ENCODE measurements at places on chromosomes 1 and 21.

DNA sequence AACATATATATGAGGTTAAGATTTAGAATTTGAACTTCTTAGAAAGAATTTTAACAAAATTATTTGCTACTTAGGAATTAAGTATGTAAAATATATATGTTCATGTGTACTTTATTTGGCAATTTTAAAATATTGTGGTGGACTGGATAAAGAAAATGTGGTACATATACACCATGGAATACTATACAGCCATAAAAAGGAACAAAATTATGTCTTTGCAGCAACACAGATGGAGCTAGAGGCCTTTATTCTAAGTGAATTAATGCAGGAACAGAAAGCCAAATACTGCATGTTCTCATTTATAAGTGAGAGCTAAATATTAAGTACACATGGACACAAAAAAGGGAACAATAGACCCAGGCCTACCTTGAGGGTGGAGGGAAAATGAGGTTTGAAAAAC lies 72.2 kb upstream of the FMN2 start:
- no peak for DNase-seq

DNA sequence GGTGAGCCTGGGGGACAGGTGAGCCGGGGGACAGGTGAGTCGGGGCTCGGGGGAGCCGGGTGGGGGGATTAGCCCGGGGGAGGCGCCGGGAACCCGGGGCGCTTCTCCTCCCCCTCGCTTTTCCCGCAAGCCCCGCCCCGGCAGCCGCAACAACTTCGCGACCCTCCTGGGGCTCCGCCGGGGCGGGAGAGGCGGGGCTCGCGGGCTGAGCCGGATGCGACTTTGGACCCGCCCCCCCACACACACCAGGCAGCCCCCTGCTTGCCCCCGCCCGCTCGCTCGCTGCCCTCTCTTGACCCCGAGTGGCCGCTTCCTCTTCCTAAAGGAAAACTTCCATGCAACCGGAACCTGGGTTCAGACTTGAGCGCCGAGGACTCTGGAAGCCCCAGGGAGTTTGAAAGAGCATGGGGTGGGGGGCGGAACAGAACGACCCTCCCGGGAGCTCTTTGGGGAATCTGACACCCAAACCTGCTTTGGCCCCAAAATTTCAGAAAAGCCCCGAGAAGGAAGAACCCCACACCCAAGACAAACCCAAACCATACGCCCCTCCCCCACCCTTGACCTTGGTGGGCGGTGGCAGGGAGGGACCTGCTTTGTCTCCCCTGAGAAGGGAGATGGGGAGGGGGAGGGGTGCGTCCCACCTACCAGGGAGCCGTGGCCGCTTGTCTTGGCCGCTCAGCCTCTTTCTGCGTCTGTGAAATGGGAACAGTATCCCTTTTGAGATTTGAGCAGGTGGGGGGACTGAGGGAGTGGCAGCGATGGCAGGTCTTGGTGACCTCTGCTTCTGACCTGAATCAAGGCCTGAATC lies 550 bp downstream of the ARHGEF16 start:
- DNase-seq, result no peak

DNA sequence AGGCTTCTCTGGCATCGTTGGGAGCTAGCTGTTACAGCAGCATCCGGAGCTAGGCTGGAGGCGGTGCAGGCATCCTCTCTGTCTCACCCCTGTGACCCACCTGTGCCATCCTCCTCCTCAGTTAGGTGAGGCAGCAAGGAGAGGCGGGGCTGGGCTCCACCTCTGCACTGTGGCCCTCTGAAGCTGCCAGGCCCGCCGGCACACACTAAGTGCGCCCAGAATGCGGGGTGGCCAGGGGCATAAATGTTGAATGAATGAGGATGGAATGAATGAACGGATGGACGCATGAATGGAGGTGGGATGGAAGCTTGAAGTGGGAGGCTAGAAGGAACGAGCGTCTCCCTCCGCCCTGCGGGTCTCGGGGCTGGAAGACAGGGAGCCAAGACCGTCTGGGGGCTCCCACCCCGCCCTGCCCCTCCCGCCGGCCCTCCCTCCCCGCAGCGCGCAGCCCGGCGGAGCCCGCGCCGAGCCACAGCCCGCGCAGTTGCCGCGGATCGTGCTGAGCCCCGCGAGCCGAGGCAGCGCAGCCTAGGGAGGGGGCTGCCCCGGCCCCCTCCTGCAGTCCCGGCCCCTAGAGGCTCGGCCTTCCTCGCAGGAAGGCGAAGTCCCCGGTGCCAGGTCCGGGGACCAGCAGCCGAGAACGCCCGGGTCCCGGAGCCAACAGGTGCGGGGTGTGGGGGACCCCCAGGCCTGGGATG lies at the start of gene HCRTR1:
TSS of gene HCRTR1 (plus strand) at position 472 of the 698 bp plus-strand sequence. CDS start 1,504 bp downstream, outside the sequence.
- no peak for DNase-seq

DNA sequence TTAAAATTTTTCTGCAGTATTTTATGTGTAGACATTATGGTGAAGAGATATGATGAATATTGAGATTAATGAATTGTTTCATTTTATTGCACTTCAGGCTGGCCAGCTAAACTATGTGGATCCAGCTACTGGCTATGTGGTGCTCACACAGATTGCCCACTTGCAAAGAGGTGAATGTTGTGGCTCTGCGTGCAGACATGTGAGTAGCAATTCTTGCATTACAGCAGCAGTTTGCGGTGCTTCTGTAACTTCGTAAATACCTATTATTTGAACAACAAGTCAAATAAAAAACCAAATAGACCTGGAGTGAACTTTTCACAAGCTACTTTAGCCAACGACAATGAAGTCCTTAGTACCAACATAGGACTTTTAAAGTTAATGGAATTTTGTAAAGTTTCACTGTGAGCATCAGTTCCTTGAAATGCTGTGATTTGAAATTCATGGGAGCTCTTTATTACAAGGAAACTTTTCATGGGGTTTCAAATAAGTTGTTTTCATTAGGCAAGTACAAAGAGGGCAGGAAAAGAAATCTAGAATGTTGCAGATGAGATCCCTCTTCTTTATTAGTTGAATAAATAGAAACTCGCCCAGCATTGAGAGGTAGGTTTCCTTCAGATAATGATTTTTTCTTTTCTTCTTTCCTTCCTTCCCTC lies 3.4 kb downstream of the C1orf53 start:
- DNase-seq, result no peak

DNA sequence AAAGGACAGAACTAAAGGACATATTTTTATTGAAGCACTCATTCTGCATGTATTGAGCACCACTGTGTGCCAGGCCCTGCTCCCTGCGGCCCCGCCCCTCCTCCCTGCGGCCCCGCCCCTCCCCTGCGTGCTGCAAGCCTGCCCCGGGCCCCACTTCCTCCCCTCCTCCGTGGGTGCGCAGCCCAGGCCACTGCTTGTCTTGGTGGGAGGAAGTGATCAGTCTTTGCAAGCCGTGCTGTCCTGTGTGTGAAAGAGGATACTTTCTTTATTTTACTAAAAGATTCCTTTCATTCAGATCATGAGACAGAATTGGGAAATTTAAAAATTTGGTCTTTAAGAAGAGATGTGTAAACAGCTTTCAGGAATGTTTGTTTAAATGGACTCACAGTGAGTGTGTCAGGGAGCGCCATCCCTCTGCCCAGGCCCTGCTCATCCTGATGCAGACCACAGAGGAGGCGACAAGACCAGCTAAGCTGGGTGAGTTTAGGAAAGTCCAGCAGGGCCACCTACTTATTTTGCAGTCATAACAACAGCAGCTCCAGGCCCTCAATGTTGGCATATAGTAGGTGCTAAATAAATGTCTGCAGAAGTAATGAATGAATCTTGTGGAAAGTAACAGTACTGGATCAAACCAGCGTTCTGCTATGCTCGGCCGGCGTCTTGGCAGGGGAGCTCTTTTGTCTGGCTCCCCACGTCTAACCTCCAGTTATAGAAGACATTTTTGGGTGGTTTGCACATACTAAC lies 88.3 kb upstream of the SELENON start:
- no peak for DNase-seq

DNA sequence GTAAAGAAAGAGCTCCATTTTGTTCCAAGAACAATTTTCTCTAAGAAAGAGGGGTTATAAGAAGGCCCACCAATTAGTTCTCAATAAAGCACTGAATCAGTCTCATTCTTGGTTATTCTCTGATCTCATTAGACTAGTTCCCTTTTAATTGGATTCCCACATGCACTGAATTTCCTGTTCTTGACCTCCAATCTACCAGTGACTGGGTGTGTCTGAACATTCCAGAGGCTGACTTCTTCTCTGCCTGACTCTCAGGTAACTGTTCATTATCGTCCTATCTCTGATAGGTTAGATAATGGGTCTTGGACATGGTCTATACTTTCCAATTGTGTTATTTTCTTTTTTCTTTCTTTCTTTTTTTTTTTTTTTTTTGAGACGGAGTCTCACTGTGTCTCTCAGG lies 22.7 kb downstream of the PTGS2 start:
- no peak for DNase-seq

GRCh38 chr1:56838759-56839158 lies 15.8 kb upstream of the C8A start:
- DNase-seq, result no peak

DNA sequence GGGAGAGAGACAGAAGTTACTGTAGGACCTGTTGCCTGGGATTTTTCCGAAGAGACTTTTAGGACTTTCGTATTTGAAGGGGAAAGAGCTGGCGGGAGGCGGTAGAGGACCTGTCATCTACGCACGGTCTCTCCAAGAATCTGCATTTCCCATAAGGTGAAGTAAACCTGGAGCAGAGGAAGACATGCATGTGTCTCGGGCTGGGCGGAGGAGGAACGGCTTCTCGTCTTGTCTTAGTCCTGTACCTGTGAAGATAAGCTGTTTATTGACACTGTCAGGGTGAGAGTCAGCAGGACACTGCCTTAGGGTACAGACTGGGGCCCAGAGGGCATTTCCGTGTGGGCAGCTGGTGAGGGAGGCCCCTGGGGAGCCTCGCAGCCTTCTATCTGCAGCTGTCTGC lies 123.4 kb upstream of the COL6A1 start:
- DNase-seq, result no peak

DNA sequence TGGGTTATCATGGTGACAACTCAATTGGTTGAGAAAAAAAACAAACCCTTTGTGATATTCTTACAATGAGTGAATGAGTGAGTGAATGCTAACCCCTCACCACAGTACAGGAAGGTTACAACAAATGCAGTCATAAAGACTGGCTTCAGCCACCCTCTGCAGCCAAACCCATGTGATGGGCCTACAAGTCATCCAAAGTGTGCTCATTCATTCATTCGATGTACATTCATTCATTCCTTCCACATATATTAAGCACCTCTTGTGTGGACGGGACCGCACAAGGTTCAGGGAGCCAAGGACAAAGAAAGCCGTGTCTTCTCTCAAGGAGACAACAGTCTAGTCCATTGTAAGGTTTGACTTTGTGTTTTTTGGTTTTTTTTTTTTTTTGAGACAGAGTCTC lies 49.4 kb downstream of the WDR4 start:
- no peak for DNase-seq

DNA sequence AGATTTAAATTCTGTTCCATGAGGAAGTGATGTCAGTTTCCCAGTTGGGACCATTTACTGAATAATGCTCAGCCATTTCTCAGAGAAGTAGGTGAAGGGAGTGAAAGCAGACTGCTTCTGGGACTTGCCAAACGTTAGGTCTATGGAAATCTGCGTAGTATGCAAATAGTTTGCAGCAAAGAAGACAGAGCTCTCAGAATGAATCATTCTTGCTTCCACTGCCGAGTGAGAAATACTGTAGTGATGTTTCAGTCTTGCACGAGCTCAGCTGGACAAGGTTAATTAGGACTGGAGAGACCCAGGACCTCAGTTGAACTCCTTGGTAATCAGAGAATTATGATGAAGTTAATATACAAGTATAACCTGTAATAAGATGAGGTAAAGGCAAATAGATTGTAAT lies 317.7 kb upstream of the DAB1 start:
- no peak for DNase-seq

DNA sequence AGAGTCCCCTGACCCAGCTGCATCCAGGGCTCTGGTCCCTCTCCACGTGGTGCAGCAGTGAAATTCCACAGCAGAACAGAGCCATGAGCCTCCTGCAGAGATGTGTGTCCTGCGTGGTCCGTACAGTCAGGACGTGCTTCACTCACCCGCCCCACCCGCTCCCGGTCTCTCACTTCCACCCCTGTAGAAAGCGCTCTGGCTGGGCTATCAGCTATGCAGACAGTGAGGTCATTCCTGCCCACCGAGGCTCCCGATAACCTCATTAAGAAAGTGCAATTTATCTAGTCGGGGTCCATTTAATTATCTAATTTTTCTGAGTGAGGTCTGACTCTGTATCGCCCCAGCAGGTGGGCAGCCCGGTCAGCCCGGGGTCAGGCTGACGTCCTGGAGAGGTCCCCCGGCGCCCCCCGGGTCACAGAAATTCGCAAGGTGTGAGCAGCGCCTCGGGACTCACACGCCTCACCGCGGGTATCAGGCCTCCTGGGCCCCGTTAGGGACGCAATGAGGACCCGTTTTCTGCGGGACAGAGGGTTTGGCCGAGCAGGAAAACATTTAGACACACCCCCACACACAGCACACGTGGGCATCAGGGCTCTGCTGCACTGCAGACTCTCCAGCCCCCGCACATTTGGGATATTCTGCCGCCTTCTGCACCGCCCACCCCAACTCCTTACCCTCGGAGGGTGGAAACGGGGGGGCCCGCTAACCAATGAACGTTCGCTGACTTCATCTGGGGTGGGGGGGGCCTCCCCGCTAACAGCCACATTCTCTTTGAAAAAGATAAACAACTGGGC lies 76.7 kb downstream of the PRDM16 start:
- no peak for DNase-seq

DNA sequence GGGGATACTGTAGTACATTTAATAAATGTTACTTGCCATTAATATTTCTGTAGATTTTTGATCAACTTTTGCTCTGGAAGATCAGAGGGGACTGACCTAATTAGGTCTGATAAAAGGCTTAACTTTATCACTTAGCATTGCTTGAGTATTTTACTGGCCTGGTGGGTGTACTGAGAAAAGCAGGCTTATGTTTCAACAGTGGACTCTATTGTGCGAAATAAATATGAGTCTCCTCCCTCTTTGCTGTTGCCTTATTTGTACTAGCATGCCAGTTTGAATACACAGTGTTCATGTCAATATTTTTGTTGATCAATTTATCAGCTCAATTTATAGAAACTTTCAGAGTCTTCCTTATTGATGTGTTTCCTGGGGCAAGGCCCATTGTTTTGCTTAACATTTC lies 49.1 kb downstream of the EBNA1BP2 start:
- DNase-seq, result no peak

- DNase-seq, result no peak
Observed at GRCh38 chr1:151596166-151596953, 15.5 kb upstream of the SNX27 start.

DNA sequence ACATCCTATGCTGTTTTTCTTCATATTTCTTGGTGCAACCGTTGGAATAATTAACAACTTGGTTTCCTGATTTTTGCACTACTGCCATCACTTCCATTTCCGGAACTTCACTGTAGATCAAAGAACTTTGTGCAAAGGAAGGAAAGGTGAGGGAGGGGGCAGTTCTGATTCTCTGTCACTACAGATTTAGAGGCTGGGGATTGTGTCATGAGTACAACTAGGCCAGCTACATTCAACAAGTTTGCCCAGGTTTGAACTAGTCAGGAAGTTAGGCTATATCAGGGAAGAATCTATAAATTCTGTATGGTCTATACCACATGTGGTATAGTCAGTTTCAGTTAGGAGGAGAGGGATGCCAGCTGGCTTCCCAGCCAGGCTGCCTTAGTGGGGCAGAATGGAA lies 84.2 kb downstream of the RGL1 start:
- DNase-seq, result no peak
